Cardiac fibroblast (primary cell): ENCODE measurements at places on chromosomes 11 and 22.

DNA sequence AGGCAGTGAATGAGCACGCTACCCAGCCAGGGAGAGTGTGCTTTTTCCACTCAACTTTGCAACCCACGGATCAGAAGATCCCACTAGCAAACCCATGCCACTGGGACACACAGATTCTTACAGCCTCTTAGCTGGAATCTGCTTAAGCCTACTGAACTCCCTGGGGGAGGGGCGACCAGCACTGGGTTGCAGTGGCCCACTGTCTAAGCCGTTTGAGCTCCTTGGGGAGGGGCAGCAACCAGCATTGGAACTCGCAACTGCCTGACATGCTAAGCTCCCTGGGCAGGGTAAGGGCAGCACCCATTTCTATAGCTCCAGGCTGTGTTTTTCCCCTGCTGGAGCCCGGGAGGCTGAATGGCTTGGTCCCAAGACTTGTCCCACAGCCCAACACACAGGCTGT is 99.6 kb downstream of the FAM168A start:
- no peak for DNase-seq

DNA sequence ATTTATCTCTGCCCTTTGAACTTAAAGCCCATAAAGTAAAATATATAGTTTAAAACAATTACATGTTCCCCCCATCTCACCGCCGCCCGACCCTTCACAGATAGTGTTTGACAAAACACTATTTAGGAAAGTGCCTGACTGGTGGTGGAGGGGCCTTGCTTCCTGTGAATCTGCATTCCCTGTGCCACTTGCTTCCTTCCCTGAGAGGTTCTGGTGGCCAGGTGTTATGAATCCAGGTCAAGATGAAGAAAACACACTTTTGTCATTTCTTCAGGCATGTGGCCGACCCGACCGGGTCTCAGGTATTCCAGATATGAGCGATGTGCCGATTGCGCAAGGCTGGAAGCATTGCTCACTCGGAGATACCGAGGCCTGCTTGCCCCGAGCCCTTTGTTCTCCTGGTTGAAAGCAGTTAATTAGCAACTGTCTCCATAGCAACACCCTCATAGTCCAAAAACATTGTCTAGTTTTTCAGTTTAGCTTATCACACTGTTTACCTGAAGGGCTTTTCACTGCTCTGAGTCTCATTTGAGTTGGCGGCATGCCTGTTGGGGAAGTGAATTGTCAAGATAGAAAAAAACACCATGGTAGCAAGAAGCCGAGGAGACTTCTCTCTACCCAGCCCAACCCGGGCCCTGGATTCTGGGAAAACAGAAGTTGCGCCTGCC is 128.3 kb downstream of the TEAD1 start:
- DNase-seq: peak; percentile 81

DNA sequence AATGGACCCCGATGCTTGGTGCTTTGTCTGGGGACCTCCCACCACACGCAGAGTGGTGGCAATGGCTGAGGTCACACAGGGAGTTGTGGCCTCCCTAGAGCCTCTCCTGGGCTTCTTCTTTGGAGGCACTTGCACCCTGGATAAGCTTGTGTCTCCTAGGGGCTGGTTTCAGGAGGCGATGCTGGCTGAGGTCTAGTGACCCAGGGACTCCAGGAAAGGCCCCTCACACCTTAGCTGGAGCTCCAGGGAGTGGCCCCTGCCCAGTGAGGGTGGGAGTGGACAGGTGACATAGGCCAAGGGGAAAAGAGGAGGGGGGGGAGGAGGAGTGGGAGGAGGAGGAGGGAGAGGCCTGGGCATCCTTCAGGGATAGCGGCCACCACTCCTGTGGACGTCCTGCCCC is 810 bp downstream of the IGLL1 start:
- no peak for DNase-seq

DNA sequence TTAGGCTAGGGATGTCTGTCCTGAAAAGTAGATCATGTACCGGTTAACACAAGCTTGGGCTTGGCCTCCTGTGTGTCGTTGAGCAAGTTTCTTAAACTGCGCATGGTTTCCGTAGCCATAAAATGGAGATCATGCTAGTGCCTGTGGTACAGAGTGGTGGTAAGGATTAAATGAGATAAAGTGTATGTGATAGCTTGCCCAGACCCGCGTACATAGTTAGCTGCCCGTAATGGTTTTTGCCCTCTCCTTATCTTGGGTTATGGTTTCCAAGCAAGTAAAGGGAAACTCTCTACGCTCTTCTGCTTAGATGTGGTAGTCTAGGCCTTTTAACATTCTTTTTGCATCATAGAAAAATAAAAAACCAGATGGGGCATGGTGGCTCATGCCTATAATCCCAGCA is 11.0 kb upstream of the PTPRJ start:
- DNase-seq: no peak

GRCh38 chr22:45529971-45530575 is 27.4 kb downstream of the FBLN1 start:
- no peak for DNase-seq

GRCh38 chr22:19448076-19448607 is 631 bp upstream of the C22orf39 start:
- DNase-seq: peak; percentile 83

- no peak for DNase-seq
Observed at GRCh38 chr11:5441414-5441813, at the start of gene OR51I1. Gene OR51I1 (minus strand): TSS chr11:5441514. CDS start chr11:5441514, 0 bp downstream.

- DNase-seq: peak; percentile 88
Observed at GRCh38 chr11:121466063-121466794, 13.5 kb upstream of the SORL1-AS1 start.
